NCI-H774 (cell line): ENCODE measurements at places on chromosomes 12 and 14.

DNA sequence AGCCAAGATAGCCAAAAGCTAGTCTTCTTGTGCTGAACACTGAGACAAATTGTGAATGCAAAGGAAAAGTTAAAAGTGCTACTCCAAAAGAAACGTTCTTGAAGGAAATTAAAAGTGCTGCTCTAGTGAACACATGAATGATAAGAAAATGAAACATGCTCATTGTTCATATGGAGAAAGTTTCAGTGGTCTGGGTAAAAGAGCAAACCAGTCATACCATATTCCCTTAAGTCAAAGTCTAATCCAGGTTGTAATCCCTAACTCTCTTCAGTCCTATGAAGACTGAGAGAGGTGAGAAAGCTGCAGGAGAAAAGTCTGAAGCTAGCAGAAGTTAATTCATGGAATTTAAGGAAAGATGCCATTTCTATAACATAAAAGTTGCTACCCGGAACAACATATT lies 121.5 kb downstream of the MNAT1 start:
- DNase-seq: no peak

GRCh38 chr12:106645074-106645421 lies 62.2 kb downstream of the RFX4 start:
- peak; percentile 87 for DNase-seq

GRCh38 chr14:28769276-28769880 lies 2.8 kb downstream of the FOXG1 start:
- DNase-seq: no peak

- peak; percentile 28 for DNase-seq
Observed at GRCh38 chr14:34324363-34324795, 137.7 kb downstream of the SPTSSA start.

DNA sequence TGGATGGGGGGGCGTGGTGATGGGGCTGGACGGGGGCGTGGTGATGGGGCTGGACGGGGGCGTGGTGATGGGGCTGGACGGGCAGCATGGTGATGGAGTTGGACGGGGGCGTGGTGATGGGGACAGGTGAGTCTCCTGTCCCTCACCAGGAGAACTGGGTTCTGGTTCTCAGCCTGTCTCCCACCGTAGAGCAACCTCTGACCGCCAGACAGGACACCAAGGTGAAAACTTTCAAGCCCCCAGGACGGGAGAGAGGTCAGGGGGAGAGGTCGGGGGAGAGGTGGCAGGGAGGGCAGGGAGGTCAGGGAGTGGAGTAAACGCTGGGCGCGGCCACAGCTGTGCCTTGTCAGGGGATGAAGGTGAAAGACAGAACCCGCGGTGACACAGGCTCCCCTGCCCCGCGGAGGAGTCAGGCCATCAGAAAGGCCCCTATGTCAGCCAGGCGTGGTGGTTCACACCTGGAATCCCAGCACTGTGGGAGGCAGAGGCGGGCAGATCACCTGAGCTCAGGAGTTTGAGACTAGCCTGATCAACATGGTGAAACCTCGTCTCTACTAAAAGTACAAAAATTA lies 84.6 kb downstream of the GALNT9 start:
- DNase-seq: no peak
